Suppressor macrophage (primary cell): ENCODE measurements at places on chromosomes 7 and 10.

- no peak for DNase-seq
Measured at GRCh38 chr10:22700489-22700888, 13.9 kb downstream of the PIP4K2A start.

DNA sequence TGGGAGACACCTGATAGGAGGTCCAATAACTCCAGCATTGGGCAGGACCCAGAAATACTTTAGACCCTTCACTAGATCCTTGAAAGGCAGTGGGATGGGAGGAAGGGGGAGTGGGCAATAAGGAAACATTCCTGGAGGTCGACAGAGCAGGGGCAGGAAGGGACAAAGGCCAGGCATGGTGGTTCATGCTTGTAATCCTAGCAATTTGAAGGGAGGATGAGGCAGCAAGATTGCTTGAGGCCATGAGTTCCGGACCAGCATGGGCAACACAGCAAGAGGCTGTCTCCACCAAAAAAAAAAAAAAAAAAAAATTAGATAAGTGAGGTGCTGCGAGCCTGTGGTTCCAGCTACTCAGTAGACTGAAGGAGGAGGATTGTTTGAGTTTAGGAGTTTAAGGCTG is 134.9 kb downstream of the JCAD start:
- no peak for DNase-seq

DNA sequence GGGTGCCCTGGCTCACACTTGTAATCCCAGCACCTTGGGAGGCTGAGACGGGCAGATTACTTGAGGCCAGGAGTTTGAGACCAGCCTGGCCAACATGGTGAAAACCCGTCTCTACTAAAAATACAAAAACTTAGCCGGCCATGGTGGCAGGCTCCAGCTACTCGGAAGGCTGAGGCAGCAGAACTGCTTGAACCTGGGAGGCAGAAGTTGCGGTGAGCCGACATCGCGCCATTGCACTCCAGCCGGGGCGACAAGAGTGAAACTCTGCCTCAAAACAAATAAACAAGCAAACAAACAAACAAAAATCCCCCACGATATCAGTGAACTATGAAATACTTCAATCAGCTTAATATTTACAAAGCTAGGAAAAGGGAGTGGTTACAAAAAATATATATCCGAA is 382.3 kb upstream of the KCND2 start:
- no peak for DNase-seq

- peak; percentile 25 for DNase-seq
Measured at GRCh38 chr7:150357771-150358427, 10.7 kb upstream of the REPIN1 start.

- DNase-seq: peak; percentile 74
Measured at GRCh38 chr7:154928136-154929005, 74.6 kb downstream of the PAXIP1 start.

- DNase-seq: no peak
Measured at GRCh38 chr7:23191022-23191421, 9.2 kb downstream of the NUP42 start.

DNA sequence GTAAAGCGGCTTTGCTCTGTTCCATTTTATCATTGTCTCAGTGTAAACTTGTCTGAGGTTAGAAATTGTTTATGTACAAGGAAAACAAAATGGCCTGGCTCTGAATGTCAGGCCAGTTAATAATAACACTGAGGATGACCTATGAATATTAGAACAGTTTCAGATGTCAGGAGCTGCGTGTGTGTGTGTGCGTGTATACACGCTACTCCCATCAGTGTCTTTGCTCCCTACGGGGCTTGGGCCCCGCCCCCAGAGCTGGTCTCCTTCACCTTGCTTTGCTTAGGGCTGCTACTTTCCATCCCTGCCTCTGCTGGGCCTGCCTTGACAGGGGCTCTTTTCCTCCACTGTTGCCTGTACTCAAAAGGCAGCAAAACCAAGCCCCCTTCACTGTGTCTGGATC is 142.3 kb upstream of the BET1 start:
- DNase-seq: no peak

DNA sequence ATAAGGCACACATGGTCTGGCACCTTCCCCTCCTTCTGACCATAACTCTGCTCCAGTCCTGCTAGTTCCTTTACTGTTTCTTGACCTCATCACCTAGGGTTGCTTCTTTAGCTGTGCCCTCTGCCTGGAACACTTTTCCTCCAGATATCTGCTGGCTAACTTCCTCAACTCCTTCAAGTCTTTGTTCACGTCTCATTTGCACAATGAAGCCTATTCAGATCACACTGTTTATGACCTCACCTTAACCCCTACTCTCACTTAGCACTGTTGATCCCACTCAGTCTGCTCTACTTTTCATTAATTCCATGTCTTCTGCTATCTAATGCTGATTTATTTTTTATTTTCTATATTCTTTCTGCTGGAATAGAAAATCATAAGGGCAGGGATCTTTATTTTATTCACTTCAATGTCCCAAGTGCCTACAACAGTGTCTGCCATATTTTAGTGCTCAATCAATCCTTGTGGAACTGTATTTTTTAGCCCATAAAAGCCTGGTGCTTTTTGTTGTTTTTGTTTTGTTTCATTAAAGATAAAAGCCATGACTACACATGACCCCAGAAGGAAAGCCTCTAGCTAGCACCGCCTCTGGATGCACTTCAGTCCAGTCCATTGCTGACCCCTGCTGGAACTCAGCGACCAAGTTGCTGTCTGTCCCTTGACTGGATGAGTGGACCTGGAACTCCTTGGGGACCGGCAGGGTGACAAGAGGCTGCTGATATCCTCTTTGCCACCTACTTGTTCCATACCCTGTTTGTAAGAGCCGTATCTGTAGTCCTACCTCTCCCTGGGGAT is 12.3 kb downstream of the KLF14 start:
- DNase-seq: peak; percentile 70

DNA sequence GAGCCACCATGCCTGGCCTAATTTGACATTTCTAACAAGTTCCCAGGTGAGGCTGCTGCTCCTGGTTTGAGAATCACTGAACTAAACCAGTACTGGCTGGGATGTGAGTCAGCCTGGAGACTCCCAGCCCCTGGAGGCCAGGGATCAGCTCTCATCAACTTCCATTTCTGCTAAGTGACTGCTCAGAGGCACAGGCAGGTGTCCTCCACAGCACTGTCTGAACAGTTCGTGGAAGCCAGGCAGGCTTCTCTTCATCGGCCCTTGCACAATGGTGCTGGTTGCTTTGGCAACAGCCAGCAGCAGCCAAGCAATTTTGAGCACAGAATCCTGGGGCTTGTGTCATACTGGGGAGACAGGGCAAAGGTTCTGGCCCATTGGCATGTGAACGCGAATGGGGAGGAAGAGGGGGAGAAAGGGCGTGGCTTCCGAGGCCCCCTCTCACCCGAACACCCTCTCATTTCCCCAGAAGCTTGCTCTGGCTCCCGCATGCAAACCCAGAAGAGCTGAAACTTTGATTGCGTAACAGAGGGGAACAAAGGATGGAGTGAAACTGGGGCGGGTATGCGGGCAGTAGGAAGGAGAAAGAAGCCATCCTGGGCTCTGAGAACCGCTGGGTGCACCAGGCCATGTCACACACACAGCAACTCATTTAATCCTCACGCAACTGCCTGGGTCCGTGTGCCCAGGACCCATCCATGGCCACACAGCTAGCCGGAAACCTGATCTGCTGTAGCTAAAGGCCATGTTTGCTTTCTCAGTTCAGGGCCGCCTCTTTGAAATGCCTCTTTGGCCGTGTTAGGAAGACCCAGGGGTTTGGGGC is 9.0 kb upstream of the POR start:
- DNase-seq: peak; percentile 82

GRCh38 chr7:49766966-49767365 is 6.5 kb upstream of the VWC2 start:
- no peak for DNase-seq

- DNase-seq: peak; percentile 19
Measured at GRCh38 chr10:23439961-23440889, 1.4 kb downstream of the OTUD1 start.

GRCh38 chr7:55439627-55440026 is 74.5 kb downstream of the LANCL2 start:
- no peak for DNase-seq

GRCh38 chr10:102627736-102628293 is 16.5 kb upstream of the TRIM8 start:
- DNase-seq: no peak

DNA sequence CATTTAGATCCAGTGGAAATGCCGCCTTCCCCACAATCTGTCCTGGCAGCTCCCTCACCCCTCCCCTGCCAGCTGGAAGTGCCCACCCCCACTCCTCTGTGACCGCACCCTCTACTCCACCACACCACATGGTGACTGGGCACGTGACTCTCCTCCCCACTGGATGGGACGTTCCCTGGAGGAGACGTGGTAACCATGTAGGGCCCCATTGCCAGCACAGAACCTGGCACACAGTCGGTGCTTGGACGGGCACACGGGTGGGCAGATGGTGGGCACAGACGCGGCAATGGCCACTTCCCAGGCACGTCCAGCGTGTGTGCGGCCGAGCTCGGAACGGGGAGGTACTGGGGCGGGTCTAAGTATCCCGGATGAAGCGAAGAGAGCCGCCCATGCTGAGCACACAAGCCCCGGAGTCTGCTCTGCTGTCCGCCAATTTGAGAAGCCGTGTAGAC is 245.6 kb downstream of the MAD1L1 start:
- DNase-seq: no peak

DNA sequence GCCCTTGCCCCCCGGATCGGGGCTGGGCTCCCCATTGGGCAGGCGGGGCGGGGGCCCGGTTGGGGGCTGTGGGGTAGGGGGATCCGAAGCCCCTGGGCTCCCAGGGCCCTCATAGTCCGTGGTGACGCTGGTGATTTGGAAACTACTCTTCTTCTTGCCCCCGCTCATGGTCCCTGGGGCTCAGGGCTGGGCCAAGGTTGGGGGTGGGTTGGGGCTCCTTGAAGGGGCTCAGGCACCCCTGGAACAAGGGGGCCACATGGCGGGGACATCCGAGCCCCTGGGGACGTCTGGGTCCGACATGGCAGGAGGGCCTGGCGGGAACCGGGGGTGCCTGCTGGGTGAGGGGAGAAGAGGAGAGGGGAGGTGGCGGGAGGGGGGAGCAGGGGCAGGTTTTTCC is 1.1 kb downstream of the TSC22D4 start:
- DNase-seq: no peak

- no peak for DNase-seq
Measured at GRCh38 chr7:17910377-17910776, 29.9 kb downstream of the SNX13 start.

DNA sequence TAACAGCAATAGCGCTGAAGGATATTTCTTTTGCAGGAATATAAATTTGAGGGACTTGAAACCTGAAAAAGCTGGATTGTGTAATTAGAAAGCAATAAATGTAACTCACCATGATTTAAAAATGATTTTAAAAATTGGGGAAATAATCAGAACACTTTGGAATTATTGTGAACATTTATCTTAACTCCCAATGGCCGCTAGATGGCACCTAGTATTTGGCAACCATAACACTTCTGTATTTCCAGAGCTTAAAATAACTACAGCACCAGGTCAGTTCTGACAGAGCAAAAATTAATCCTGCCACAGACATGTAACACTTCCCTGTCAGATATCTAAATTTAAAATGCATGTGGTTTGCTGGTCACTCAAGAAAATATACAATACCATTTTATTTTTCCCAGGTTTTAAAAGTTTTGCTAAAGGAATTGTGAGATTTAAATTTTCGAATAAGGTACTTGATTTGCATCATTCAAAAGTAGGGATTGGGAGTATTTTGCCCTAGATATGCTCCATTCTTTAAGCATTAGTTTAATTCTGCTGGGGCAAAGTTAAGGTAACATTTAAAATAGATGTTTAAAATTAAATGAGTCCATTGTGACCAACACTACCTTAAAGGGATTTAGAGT is 144.5 kb downstream of the PPP1R3A start:
- DNase-seq: peak; percentile 83

DNA sequence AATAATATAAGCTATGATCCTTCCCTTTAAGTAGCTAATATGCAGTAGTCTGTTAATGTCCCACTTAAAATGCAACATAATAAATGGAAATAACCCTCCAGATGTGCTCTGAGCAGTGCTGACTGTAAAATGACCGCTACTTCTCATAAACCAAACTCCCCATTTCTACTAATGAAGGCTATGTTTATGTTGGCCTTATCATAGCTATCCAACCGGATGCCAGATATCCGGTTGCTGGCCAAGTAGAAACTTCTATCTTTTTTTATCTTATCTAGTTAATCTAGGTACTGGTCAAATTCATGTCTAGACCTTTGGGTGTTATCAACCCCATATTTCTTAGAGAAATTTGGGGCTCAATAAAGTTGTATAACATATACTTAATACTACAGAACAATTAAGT is 56.6 kb downstream of the CHRM2 start:
- DNase-seq: no peak

- no peak for DNase-seq
Measured at GRCh38 chr10:43216931-43217562, 49.8 kb downstream of the RASGEF1A start.

DNA sequence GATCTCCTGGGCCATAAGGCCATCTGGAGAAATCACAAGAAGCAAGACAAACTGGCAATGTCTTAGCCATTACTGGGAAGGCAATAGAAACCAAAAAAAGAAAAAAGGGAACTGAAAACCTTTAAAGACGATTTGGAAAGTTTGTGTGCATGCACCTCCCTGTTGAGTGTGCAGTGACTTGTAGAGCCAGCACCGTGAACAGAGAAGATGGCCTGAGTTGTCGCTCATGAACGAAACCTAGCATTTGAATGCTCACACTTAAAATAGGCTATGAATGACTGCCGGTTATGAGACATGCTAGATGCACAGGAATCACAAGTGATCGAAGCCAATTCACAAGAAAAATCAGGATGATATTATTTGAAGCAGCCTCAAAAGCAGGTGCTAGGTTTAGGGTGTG is 151.3 kb upstream of the ADO start:
- no peak for DNase-seq

- DNase-seq: no peak
Measured at GRCh38 chr7:92200791-92201190, 21.8 kb upstream of the LRRD1 start.

- DNase-seq: no peak
Measured at GRCh38 chr10:84581976-84582375, 253.6 kb downstream of the CCSER2 start.
